ENCODE measurements at places on chromosomes 11 and 22.

DNA sequence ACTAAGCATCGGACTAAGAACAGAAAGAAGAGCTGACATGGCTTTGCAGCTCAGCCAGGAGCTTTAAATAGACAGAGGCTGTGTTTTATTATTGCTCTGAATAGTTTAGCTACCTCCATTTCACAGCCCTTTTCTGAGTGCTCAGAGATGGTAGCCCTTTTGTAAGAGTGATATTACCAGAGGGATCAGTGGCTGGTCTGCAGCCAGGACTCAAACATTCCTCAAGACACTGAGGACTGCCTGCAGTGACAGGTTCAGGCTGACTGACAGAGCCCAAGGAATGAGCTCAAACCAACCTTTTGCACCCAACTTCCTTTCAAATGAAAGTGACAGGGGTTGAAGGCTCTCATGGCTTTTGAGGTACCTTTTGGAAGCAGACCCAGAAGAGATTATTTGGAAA is 189.0 kb downstream of the DDX10 start:
- DNase-seq: no peak

- DNase-seq: no peak
Measured at GRCh38 chr11:111334532-111335502, 36.5 kb downstream of the POU2AF3 start.

GRCh38 chr11:108538022-108538424 is 39.8 kb upstream of the POGLUT3 start:
- no peak for DNase-seq

DNA sequence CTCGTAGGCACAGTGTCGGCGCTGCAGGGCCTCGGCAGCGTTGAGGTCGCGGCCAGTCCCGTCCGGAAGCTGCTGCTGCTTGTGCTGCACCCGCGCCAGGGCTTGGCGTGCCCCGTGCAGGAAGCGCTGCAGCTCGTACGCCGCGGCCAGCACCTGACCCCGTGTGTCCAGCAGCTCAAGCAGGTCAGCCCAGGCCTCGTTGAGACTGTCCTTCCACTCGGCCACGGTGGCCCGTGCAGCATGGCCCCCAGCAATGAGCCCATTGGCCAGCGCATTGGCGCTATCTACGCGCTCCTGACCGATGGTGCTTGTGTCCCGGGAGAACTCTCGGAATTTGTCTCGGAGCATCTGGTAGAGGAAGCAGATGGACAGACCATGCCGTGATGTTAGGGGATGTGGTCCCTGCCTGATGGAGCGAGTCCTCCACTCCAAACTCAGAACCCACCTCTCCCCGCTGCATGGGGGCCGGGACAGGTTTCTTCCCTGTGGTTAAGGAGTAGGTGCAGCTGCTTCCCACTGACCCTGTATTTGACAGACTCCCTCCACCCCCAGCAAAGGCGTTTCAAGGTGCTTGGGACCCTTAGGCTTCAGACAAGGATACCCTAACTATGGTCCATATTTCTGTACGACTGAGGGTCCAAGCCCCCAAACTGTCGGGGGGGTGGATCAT is 13.8 kb upstream of the RBM4B start:
- no peak for DNase-seq

DNA sequence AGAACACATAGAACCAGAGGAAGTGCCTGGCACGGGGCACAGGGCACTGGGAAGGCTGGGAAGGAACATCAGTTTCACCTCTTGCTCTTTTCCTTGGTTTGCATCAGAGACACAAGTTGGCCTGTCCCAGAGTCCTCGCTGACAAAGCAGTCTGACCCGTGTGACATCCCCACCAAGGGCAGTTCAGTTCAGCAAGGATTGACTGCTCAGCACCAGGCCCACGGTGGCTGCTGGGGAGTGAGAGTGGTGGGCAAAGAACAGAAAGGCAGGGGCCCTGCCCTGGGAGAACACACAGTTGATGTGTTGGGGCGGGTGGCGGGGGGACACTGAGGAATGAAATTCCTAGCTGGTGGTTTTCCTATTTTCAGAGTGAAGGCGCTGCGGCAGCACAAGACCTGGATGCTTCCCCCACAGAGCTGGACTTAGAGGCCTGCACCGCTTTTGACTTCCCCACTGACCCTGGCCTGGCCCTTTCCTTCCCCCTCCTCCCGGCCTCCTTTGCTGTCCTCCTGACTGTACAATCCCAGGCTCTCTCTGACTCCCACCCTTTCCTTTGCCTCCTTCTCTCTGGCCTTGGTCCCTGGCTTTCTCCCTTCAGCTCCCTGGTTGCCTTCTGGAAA is 2.2 kb upstream of the TMPRSS13 start:
- DNase-seq: no peak

DNA sequence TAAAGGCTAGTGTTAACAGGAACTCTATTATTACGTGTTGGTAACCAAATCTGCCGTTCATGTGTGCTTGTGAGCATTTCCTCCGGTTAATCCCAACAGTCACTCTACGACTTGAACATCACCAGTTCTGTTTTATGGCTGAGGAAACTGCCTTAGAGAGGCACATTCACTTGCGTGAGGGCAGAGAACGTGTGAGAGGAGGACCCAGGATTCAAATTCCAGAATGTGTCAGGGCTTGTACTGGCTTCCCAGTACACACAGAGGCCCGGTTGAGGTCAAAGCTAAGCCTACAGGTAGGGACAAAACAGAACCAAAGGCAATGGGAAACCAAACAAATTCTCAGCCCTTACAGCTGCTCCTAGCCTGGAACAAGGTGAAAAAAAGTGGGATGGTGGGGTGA is 66.9 kb upstream of the TENM4 start:
- no peak for DNase-seq

DNA sequence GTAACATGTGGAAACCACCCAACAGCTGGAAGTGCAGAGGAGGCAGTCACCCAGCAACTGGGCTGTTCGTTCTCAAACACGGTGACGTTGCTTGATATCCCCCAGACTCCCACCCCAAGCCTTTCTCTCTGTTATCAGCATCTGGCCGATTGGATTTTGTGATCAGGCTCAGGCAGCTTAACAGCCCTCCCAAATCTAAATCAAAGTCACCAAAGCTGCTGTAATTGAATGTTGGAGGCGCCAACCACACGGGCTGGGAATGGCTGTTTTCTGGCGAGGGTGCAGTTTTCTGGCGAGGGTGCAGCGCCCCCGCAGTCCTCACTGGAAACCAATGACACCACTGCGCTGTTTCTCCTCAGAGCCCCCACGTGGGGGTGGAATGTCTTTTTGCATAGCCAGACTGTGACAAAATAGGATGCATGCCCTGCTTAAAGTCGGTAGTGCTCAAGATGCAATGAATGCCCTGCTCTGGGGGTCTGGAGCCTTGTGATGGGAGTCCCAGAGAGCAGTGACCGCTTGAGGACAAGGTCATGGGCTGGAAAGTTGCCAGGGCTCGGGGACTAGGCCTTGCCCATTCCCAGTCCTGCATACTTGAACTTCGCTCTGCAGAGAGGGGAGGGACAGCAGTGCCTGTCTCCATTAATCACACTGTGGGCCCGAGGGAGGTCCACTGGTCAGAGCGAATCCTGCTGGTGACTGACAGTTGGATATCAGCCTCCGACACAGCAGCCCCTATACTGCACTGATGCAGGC is 105.3 kb downstream of the MORC2 start:
- no peak for DNase-seq

GRCh38 chr11:114604179-114604813 is 8.7 kb upstream of the NXPE4 start:
- DNase-seq: no peak

Data from esophagus squamous epithelium (tissue), 5 donors.